SHP77 (cell line): ENCODE measurements at places on chromosomes 4 and X.

DNA sequence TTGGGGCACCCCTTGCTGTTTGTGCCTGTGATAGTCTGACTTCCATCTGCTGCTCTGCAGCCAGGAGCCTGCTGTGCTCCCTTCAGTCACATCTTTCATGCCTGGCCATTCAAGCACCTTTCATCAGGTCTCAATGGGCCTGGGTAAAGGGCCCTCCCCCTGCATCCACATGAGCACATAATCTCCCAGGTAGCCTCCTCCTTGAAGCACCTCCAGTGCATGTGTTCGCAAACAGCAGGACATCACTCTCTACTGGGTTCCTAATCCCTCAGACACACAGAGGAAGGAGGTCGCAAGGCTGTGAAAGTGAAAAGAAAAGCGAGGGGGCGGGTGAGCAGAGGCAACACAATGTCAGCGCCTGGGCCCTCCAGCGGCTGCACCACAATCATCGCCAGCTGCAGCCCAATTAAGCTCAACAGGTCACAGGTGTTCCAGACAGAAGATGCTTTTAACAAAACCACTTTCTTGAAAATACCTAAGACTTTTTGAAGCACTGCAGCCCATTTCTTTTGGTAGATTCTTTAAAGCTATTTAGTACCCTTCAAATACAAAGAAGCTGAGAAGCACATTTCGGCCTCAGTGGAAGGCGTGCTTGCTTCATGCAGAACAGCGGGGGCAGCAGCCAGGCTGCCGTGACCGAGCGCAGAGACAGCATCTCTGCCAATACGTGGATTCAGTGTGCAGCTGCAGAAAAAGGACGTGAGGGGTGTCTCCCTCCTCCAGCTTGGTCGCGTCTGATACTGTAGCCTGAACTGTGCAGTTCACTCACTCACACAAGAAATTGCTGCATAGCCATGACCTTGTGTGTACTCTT lies 92.2 kb upstream of the SPRY1 start:
- DNase-seq = no peak

DNA sequence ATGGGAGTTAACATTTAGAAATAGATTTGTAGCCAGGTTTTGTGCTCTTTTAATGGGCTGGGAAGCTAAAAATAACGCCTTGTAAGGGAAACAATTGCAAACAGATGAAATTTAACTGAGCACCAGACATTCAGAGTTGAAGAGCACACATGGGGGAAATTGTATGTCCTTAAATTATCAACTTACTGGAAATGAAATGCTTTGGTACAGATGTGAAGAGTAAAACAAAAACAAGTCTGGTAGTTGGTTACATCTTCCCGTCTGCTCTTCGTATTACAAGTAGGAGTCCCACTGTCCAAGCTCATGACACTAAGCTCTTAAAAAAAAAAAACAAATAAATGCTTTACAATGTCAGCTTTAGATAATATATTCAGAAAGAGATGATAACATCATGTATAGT lies 59.5 kb upstream of the RPA4 start:
- DNase-seq = no peak

DNA sequence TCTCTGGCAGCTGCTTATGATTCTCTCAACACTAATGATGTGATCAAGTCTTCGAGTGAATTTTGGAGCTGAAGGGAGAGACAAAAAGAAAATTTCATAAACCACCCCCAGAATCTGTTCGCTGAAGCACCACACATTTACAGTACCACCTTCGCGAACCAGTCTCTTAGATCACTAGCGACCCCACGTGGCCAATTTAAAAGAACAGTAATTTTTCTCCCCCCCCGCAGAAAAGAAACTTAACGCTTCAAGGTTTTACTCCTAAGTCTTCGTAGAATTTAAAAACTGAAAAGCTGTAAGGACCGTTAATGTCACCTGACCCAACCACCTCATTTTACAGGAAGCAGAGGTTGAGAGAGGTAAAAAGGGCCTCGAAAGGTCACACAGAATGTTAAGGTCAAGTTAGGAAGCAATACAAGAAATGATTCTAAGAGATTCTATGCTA lies 187.5 kb downstream of the QDPR start:
- DNase-seq = no peak

GRCh38 chr4:77852892-77853495 lies 9.6 kb upstream of the MRPL1 start:
- DNase-seq = no peak

DNA sequence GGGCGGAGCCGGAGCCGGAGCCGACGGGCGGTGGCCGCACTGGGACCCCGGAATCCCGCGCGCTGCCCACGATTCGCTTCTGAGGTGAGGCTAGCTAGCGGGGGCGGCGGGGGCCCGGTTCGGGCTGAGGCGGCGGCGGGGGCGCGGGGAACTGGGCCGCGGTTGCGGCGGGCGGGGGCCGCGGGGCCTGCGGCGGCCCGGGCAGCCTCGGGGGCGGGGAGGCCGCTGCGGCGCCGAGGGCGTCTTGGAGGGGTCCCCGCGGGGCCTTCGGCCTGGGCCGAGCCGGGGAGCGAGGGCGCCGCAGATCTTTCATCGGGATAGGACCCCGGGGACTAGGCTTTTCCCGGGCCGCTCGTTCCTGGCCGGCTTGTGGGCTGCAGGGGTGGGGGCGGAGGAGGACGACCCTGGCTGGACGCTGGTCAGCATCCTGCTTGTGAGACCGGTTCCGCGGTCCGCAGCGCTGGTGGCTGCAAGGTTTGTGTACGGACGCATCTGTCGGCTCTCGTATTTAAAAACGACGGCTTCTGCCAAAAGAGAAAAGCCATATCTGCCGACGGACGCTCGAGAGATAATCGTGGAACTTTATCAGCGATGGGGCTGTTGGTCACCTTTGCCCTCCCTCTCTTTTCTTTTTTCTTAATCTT lies 419 bp downstream of the ADD1 start:
- DNase-seq = no peak

GRCh38 chrX:110310000-110310790 lies 7.7 kb downstream of the AMMECR1 start:
- no peak for DNase-seq

GRCh38 chr4:99202536-99202935 lies 16.5 kb downstream of the ADH6 start:
- no peak for DNase-seq

DNA sequence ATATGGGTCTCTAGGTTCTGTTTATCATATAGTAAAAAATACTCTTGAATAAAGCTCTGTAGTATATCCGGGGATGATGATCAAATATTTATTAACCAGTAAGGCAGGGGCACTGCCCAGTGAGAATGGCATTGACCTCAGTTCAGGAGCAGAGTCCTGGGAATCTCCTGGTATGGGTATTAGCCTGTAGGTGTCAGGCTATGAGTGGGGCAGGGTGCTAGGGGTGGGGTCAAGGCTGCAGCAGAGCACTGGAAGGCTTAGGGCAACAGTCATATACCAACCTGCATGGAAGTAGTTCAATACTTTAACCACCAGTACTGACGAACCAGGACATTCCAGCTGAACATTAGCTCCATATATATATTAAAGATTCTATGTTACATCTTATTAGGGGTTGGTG lies 220.4 kb upstream of the ANXA3 start:
- DNase-seq = no peak

DNA sequence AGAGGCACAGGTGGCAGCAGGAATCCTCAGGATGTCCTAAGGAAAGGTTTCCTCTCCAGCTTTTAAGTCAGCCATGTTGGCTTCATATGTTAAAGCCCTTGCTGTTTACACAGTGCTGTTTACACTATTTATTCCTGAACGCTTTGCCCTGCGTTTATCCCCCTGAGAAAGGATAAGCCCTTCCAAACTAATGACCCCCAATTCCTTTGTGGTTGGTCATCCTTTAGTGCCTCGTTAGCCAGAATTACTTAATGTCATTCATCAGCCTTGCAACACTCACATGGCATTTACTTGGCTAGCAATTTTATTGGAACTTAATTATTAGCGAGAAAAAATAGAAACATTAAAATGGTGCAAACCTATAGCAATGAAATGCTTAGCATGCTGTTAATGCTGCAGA lies 23.8 kb downstream of the VCX2 start:
- DNase-seq = no peak

- no peak for DNase-seq
These were observed 13.6 kb downstream of the ABCG2 start for GRCh38 chr4:88144866-88145300.

- no peak for DNase-seq
These were observed 64.4 kb upstream of the IBSP start for GRCh38 chr4:87734936-87735335.

GRCh38 chr4:148443512-148444295 lies 1.5 kb upstream of the NR3C2 start:
- DNase-seq = no peak

GRCh38 chrX:147958291-147958690 lies 22.8 kb upstream of the FMR1NB start:
- DNase-seq = no peak

DNA sequence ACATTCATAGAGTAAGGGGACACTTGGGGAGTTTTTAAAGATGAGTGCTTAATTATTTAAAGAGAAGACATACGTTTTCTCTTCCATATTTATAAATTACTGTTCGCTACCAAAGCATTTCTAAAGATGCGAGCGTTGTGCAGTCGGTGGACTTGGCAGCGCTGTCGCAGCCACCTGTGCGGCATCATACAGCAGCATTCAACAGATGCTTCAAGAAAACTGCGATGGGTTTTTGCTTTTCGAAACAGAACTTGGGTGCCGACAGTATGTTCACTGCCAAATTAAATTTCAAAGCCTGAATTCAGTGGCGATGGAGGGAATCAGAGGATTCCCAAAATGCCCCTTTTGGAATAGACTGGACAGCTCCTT lies 1.6 kb upstream of the HTR2C start:
- no peak for DNase-seq

DNA sequence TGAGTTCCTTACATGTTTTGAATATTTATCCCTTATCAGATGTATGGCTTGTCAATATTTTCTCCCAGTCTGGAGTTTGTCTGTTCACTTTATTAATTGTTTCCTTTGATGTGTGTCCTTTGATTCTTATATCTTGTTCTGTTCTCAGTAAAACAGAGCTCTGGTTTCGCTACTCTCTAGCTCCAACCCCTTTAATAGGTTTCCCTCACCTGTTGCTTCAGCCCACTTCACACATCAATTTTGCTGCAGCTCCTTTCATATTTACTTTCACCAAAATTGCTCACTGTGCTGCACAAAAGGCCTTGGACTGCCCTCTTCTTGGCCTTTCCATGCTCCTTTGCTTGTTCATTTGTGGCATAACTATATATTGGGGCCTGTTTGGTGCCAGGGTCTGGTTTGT lies 85.1 kb downstream of the CFAP299 start:
- DNase-seq = no peak

GRCh38 chrX:100411802-100412715 lies 2.0 kb upstream of the PCDH19 start:
- DNase-seq = no peak

GRCh38 chr4:39263895-39264294 lies 81.6 kb downstream of the WDR19 start:
- no peak for DNase-seq

GRCh38 chr4:174657472-174657871 lies 135.2 kb upstream of the HPGD start:
- no peak for DNase-seq

- DNase-seq = no peak
These were observed 1.5 kb upstream of the IRAK1 start for GRCh38 chrX:154021131-154021611.

DNA sequence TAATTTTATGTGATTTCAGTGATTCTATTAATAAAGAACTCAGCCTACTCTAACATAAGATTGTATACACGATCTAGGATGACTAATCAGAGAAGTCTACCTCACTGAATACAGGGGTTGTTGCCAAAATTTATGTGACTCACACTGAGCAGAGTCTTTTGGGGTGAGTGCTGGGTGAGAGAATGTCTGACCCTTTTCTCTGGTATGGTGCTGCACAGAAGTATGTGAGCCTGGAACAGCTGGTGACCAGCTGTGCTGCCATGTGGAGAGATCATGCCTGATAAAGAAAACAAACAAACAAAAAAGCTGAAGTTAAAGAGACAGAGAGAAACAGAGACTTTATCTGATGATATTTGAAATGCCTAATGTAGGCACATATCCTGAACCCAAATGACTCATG lies 618.1 kb upstream of the GRIA3 start:
- no peak for DNase-seq

DNA sequence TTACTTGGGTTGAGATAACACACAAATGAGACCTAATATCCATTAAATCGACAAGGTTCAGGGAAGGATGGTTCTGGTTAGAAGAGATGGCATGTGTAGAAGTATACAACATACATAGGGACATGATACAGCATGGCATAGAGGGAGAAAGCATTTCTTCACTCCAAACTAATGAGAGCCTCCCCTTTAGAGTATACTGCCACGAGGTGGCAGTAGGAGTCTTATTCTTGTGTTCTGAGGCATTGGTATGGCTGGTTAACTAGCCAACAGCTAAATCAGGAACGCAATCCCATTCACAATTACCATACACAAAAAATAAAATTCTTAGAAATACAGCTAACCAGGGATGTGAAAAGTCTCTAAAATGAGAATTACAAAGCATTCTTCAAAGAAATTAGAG lies 29.1 kb upstream of the TRO start:
- DNase-seq = peak; percentile 83

DNA sequence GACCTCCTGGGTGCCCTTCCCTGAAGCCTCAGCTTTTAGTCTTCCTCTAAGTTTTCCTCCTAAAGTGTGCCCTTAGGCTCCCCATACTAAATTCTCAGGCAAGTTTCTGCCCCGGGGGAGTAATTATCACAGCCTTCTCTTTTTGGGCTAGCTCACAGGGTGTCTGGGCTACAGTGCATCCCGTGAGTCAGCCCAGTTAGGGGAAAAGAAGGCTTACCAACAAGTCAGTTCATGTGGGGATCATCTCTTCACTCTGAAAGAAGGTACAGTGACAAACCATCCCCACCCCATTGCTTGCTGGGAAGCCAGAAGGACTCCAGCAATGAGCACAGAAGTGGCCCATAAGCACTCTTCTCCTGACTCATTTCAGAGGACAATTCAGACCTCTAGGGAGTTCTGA lies 134.7 kb upstream of the FAM9C start:
- DNase-seq = no peak

GRCh38 chr4:173436149-173436579 lies 37.2 kb upstream of the SCRG1 start:
- DNase-seq = no peak

DNA sequence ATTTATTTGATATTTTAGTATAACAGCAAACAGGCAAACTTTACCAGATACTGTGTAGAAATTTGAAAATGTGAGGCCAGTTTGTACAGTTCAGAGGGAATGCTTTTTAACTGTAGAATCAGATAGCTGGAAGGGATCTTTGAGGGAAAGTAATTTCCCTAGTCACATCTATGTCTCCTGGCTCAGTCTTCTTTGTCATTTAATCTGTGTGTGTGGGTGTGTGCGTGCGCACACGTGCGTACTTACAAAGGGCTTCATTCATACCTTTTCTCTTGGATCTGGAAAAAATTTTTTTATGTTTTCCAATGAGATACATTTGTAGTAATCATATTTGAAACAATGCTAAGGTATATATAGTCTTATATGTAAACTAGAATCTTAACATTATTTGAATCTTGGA lies 44.6 kb downstream of the IL13RA1 start:
- DNase-seq = no peak
